ENCODE measurements at places on chromosomes 1 and 21. TPM values are rescaled to one million over a fixed set of nuclear protein-coding genes. Genes with fewer than 3 reads are reported as not detected.
A peak's percentile ranks its signal among the peaks of the same experiment; 100 is the strongest.

Gene IFI44
- 23.3 TPM for total RNA-seq

Gene SYT6
- 1.4 TPM for total RNA-seq

Gene BTBD8
- total RNA-seq, result 3.6 TPM

GRCh38 chr1:244113532-244114320 lies 62.6 kb downstream of the ZBTB18 start:
- no peaks in the 10 kb centered on the region for H3K27me3 ChIP-seq
- H3K4me3 ChIP-seq, result no peak overlapping the region
- no peak for DNase-seq
- no peak overlapping the region for H3K27ac ChIP-seq

- no peak for DNase-seq
- H3K27me3 ChIP-seq, result no peaks in the 10 kb centered on the region
- no peak overlapping the region for H3K27ac ChIP-seq
- H3K4me3 ChIP-seq, result no peak overlapping the region
- peaks cover 54% of the 10 kb centered on the region for H3K36me3 ChIP-seq
Observed at GRCh38 chr1:235735621-235736020, 86.0 kb upstream of the GNG4 start.

DNA sequence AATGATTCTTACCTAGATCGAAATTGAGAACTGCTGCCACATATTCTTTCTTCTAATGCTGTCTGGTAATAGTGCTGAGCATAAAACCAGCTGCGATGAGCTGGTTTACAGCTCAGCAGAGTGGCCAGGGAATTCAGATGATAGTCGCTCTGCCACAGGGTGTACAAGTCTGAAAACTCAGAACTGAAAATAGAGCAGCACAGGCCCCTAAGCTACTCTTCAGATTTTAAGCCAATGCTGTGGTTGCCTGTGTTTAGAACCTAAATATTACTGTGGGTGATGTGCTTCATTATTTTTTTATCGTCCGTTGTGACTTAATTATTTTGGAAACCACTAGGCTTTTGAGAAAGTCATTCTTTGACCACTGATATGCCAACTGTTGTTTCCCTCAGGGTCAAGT lies 152.0 kb downstream of the ADGRL4 start:
- no peak for DNase-seq
- H3K4me3 ChIP-seq, result no peak overlapping the region
- no peaks in the 10 kb centered on the region for H3K4me1 ChIP-seq
- no peaks in the 10 kb centered on the region for H3K36me3 ChIP-seq
- no peak overlapping the region for H3K27ac ChIP-seq

Gene SERPINC1
- not detected for total RNA-seq

GRCh38 chr1:204162494-204163074 lies 3.6 kb downstream of the REN start:
- peak; percentile 92 for DNase-seq
- no peak overlapping the region for H3K4me3 ChIP-seq
- H3K27ac ChIP-seq, result no peak overlapping the region
- H3K36me3 ChIP-seq, result no peaks in the 10 kb centered on the region

Gene RGS7
- not detected for total RNA-seq

DNA sequence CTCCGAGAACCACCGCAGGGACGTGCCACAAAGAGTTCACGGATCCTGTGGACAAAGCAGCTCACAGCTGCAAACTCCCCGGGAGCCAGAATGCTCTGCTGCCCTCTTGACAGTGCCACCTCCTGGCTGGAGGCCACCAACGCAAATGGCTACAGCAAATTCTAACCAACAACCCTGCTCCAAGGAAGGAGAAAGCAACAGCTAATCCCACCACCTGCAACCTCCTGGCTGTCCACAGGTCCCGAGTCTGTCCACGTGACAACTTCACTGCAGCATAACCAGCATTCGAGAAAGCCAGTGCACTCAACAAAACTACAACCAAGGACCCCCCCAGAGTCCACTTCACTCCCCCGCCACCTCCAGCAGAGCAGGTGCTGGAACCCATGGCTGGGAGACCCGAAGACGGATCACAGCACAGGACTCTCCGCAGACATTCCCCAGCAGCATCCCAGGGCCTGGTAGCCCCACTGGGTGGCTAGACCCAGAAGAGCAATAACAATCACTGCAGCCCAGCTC lies 17.3 kb downstream of the POFUT2 start:
- H3K36me3 ChIP-seq, result peaks cover 97% of the 10 kb centered on the region
- H3K27me3 ChIP-seq, result no peaks in the 10 kb centered on the region

Gene PTGFR
- total RNA-seq, result 3.3 TPM

- peaks cover 34% of the 10 kb centered on the region for H3K4me1 ChIP-seq
- no peaks in the 10 kb centered on the region for H3K27me3 ChIP-seq
- no peak for DNase-seq
- H3K36me3 ChIP-seq, result no peaks in the 10 kb centered on the region
Observed at GRCh38 chr1:146039844-146040194, 18.3 kb upstream of the HJV start.

DNA sequence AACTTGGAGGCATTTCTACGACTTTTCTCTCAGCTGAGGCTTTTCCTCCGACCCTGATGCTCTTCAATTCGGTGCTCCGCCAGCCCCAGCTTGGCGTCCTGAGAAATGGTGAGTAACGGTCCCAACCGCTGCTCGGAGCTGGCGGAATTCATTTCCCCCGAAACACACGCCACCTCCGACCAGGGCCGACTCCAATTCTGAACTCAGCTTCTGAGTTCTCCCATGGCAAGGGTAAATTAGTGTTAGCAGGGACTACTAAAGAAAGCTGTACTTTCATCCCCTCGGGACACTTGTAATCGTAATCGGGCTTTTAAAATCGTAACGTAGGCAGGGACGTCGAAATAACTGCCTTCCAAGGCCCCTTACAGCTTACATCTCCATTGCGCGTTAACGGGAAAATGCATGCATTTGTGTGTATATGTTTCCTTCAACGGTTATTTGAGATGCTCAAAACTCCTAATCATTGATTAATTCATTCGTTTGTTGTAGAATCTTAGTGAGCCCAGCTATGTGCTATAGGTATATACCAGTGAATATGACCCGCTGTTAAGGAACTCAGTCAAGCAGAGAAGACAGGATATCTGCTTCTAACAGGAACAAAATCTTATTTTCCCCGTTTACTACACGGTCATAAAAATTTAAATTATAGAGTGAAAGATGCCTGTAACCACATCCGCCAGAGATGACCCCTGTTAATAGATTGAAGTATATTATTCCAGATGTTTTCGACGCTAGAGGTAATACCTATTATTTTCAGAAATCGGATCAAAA lies 472 bp downstream of the DTL start:
- peak overlapping the region; percentile 90 for H3K27ac ChIP-seq
- H3K36me3 ChIP-seq, result no peaks in the 10 kb centered on the region
- no peak for DNase-seq

DNA sequence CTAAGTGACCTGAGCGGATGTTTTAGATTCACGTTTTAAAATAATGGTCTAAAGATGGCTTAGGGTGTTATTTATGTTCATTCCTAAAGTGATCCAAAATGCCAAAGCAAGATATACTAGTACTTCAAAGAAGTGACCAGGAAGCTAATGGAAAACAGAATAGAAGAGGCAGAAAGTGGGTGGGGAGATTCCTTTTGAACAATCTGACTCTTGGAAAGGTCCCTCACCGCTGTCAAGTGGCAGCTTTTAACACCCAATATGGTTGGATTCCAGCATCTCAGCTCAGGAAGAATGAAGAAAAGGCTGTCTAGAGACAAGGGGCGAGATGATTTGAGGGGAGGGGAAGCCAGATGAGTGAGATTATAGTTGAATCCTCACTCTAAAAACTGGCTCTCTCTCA lies 90.3 kb downstream of the SCMH1 start:
- DNase-seq, result no peak
- H3K27me3 ChIP-seq, result no peaks in the 10 kb centered on the region
- peaks cover 19% of the 10 kb centered on the region for H3K4me1 ChIP-seq
- H3K27ac ChIP-seq, result peak overlapping the region; percentile 57

Gene MROH9
- total RNA-seq, result not detected

Gene VTCN1
- total RNA-seq, result not detected

DNA sequence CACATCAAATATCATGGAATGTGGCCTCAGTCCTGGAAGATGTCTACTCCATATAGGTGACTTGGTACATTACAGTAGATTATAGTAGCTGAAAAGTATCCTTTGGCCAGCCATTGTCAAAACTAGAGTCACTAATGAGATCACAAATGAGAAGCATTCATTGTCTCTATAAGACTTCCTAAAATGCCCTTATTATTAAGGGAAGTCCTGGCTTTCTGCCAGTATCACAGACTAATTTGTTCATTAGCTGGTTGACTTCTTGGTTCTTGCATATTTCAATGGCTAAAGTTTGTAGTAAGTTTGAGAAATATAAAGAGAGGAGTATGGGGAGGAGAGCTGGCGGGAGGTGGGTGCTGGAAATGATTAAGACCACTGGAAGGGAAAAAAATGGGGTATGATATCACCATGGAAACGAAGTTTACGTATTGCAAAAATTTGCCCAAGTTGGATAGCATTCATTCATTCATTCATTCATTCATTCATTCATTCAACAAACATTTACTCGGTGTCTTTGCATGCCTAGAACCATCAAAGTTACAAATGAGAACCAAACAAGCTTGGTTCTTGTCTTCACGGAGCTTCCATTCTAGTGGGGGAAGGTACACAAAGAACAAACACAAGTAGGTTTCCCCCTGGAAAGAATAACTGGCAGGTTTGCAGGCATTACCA lies 11.7 kb upstream of the B3GALNT2 start:
- no peak overlapping the region for H3K27ac ChIP-seq
- H3K4me1 ChIP-seq, result no peaks in the 10 kb centered on the region
- H3K27me3 ChIP-seq, result no peaks in the 10 kb centered on the region
- DNase-seq, result no peak
- H3K4me3 ChIP-seq, result no peak overlapping the region

GRCh38 chr1:45346473-45346872 lies 6.2 kb upstream of the MUTYH start:
- H3K36me3 ChIP-seq, result peaks cover 51% of the 10 kb centered on the region
- H3K27ac ChIP-seq, result no peak overlapping the region
- H3K27me3 ChIP-seq, result no peaks in the 10 kb centered on the region
- no peak overlapping the region for H3K4me3 ChIP-seq
- DNase-seq, result no peak

GRCh38 chr1:26580116-26580515 lies 50.6 kb downstream of the RPS6KA1 start:
- no peak for DNase-seq
- no peaks in the 10 kb centered on the region for H3K4me1 ChIP-seq
- H3K36me3 ChIP-seq, result peaks cover 10% of the 10 kb centered on the region
- no peaks in the 10 kb centered on the region for H3K27me3 ChIP-seq
- H3K4me3 ChIP-seq, result no peak overlapping the region

All from stomach (tissue), 19 donors.